AML-193 (cell line): ENCODE measurements at places on chromosomes 11 and 22.

DNA sequence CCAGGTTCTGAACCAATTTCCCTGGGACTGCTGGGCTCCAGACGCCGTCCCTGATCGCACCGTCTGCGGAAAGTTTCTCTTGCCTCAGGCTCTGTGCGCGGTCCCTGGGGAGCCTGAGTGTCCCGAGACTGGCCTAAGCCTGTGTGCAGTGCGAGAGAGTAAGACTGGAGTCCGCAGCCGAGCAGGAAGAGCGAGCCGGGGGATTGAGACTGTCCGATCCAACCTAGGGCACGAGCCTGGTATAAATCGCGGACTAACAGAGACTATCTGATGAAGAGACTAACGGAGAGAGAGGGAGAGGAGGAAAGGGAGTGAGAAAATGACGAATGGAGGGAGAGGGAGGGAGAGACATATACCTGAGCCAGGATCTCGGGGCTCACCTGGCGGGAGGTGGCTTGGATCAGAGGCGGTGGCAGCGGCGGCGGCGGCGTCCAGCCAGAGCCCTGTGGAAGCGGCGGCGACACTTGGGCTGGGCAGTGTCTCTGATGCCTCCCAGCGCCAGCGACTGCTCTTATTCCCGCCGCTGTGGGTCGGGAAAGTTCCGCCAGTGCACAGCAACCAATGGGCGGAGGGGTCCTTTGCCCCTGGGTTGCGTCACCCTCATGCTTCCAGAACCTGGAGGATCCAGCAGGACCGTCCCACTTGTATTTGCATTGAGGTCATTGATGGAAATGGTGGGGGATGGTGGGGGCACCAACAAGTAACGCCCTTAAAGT is at the start of gene CALCA:
CALCA (minus strand) TSS at position 487 of the 716 bp plus-strand sequence. CDS start 1,159 bp downstream, outside the sequence.
- DNase-seq, result no peak

DNA sequence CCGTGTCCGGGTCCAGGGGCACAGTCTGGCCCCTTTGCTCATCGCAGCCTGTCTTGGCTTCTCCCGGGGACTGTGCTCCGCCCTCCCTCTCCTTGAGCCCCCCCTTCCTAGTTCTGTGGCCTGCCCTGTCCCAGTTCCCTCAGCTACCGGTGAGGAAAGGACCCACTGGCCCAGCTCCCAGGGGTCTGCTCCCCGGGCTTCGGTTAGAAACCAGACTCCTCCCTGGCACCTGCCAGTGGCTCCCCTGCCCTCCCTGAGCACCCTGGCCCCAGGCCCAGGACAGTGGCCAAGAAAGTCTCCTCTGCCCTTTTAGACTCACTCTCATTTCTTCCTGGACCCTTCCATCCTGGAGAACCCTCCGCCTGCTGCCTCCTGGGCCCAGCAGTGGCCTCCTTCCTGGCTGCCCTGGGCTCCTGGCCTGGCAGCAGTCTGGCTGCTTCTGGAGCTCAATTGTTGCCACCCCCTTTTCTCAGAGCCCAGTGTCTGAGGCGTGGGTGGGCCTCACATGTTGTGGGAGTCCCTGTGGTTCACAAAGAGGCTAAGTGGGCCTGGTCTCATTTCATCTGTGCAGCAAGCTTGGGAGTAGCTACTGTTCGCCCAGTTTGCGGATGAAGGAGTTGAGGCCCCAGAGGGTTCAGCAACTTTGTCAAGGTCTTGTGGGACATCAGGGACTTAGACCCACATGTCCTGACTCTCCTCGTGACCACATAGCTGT is 12.6 kb downstream of the PRDM11 start:
- no peak for DNase-seq

DNA sequence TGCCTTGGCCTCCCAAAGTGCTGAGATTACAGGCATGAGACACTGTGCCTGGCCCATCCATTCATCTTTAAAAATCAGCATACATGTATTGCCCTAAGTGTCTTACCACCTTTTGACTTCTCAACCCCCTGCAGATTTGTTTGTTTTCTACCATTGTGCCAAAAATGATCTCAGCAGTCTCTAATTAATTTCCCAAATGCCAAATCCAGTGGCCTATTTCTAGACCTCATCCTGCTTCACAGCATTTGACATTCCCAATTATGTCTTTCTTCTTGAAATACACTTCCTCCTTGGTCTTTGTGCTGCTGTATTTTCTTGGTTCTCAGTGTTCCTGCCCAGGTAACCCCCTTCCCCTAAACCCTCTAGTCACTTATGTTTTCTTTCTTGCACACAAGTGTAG is 46.0 kb upstream of the GRAMD1B start:
- no peak for DNase-seq

GRCh38 chr11:58639669-58640068 is 17.2 kb downstream of the CNTF start:
- no peak for DNase-seq

DNA sequence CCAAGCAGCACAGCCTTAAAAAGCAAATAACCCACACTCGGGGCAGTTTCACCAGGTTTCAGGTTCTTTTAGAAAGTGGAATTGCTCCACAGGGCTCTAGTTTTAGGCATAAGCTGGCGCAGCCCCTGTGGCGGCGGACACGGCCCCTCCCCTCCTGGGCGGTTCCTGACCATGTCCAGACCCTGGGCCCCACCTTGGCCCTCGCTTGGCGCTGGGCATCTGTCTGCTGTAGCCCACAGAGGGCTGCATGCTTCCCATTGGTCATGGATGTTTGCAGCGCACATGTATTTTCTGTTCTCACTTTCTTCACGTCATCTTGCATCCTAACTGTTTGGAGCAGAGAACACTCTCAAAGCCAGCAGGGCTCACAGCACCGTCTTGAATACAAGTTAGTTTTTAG is 244.3 kb downstream of the BRD1 start:
- no peak for DNase-seq

DNA sequence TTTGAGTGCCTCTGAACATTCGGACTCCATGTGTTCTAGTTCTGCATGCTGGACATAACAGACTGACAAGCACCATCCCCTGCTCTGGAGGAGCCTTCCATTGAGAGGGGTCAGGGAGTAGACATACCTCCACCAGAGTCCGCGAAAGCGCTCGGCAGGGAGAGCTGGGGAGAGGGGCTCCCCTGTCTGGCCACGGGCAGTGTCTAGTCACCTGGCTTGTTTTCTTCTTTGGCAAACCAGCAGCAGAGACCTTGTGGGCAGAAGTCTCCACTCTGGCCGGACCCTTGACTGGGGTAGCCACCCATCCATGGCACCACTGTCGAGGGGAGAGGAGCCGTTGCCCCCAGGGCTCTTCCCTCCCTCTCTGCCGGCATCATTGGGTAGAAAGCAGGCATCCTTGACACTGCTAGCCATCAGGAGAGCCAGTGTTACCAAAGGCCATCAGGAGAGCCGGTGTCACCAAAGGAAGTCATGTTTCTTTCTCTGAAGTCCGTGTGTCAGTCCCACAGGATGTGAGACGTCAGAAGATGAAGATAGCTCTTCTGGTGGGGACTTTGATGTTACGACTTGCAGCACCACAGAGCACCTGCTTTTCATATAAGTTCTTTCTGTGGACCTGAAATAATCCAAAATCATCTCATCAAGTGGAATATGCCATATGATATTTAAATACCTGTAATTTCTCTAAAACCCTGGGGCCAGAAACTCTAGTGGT is 305.6 kb downstream of the TBC1D22A start:
- DNase-seq, result no peak

GRCh38 chr11:129695571-129696308 is 119.9 kb upstream of the TMEM45B start:
- DNase-seq, result peak; percentile 26

- DNase-seq, result no peak
Measured at GRCh38 chr11:69352715-69353319, 58.9 kb downstream of the MYEOV start.

DNA sequence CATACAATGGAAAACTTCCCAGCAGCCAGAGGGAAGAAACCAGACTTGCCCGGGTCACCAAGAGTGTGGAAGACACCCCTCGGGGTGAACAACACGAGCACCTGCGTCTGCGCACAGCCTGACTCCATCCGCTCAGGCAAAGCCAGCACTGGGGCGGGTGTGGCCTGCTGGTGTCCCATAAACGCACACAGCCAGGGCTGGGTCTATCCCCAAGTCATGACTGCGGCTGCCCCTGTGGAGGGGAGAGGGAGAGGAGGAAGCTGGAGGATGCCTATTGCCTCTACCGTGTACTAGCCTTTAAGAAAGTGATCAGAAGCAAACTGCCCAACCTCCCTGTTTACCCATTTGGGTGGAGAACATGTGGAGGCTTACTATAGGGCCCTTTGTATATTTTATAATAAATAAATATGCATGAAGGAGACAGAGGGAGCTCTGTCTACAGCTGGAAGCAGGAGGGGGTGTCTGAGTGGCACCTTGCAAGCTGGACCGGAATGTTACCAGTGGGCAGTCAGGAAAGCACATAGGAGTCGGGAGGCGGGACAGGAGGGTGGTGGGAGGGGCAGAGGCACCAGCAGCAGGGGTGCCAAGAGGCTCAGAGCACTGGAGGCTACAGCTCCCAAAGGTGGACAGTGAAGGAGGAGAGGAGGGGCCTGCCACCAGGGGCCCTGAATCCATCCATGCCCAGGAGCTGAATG is 79.6 kb downstream of the PHF21B start:
- no peak for DNase-seq

DNA sequence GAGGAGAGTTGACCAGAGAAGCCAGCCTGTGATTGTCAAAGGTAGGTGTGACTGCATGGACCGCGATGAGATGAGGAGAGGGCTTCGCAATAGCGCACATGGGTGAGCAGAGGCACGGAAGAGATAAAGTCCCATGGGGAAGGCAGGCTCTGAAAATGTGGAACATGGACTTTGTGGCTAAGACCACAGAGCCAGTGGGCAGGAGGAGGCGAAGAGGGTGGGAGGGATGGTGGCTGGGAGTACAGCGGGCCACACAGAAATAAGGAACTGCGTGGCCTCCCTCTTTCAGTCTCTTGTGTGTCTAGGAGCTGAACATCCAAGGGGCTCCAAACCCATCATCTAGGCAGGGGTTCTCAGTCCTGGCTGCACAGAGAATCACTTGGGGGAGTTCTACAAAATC is 98.6 kb downstream of the TENM4 start:
- DNase-seq, result no peak

- no peak for DNase-seq
Measured at GRCh38 chr11:67033661-67034166, 10.8 kb downstream of the SYT12 start.

DNA sequence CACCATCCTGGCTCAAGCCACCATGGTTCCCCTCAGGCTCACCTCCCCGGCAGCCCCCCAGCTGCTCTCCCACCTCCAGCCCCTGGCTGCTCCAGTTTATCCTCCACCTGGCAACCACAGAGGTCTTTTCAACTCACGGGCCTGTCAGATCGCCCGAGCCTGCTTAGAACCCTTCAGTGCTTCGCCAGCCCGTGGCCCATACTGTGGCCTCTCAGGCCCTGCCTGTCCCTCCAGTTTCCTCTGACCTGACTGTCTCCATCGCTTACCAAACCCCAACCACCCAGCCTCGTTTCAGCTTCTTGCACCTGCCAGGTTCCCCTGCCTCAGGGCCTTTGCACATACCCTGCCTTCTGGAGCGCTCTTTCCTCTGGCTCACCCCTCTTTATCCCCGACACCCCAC is 6.9 kb downstream of the KCNC1 start:
- DNase-seq, result no peak

- DNase-seq, result no peak
Measured at GRCh38 chr11:28615542-28615941, 507.4 kb downstream of the METTL15 start.

GRCh38 chr11:124075492-124075840 is 34.3 kb upstream of the OR10G7 start:
- DNase-seq, result no peak

DNA sequence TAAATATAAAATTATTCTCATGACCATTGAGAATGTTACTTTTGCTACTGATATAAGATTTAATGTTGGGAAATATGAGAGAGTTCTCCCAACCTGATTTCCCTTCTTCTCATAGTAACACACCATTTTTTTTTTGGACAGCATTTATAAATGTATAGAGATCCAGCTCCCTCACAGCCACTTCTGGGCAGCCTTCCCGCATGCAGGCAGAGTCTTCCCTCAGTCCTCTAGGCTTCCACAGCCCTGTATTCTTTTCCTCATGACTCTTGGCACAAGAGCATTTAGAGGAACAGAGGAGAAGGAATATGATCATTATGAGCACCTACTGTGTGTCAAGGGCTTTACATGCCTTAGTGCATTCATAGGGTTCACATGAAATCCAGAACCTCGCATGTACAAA is 9.0 kb downstream of the DTX4 start:
- DNase-seq, result no peak

DNA sequence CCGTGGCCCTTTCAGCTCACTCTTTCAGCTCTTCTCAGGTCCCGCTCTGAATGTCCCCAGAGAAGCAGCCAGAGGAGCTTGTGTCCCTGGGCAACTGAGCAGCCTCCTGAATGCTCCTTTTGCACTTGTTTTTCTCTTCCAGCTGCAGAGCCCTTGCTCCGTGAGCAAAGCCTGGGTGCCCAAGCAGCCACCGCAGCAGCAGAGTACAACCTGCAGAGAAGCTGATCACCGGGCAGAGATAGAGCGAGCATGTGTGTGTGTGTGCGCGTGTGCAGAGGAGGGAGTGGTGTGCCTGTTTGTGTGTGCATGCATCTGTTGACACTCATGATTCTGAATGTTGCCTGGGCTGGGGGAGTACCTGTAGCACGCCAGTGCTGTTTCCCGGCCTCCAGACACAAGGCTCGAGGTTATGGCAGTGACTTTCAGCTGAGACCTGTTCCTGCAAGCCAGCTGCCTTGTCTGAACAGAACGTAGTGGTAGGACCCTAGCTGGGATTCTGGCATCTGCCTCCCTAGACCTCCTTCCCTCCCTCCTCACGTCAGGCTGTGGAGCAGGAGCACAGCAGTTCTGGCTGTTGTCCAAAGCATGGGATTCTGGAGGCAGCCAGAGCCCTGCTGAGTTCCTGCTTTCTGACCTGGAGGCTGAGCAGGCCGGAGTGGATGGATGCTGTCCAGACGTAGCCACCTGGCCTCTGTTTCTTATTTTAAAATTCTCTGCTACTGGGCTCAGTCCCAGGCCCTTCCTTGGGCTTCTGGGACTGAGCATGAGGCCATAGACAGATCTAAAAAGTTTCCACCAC is 4.5 kb upstream of the MAPK8IP1 start:
- DNase-seq, result no peak

DNA sequence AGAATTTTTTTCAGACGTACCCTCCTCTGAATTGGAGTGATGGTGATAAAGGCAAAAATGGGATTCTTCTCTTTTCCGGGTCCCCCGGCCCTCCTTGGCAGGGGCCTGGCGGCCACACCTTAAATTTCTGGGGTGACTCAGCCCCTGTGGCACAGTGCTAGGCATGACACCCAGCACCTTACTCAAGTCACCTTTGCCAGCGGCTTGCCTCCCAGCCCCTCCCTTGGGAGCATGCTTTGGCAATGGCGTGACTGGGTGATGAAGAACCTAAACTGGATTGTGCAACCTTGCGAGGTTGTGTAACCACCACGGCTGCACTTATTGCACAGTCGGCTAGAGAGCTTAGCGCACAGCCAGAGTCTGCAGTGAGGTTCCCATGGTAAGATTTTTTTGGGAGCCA is 16.2 kb upstream of the LDLRAD3 start:
- peak; percentile 90 for DNase-seq

- DNase-seq, result no peak
Measured at GRCh38 chr11:87185228-87185627, 147.5 kb downstream of the TMEM135 start.

- no peak for DNase-seq
Measured at GRCh38 chr11:66082946-66083698, 13.1 kb downstream of the PACS1 start.
